Hippocampal formation (tissue), 2 donors: ENCODE measurements at places on chromosomes 4 and X.

DNA sequence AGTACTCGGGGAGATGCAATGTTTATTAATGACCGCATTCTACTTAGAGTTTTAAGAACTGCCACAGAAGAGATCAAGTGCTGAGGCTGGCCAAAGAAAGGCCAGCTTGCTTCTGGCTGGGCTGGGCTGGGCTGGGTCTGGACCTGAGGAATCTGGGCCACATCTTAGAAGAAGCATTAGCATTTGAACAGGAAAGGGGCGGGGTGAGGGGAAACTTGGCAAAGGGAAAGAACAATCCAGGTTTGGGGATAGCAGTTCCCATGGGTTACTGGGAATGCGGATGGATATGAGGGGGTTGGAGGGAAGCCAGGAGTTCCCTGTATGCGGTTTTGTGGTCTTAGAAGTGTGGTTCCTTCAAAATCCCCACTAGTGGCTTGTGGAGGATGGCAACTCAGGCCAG, 83.3 kb downstream of the CLDN34 start:
- no peak for DNase-seq

DNA sequence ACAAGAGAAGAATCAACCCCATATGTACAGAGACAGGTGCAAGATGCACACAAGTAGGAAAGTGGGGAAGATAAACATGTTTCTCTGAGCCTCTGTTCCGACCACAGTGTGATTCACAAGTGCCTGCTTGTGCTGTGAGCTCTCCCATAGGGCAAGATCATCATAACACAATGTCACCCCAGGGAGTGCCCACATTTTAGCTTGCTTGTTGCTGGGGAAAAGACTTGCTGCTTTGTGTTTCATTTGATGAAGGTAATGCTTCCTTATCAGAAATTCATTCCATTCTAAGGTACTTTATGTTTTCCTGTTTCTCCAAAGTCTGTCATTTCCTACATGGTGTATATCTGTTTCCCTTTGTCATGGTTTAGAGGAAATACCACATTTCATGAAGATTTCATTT, 304.5 kb upstream of the DIPK2B start:
- DNase-seq, result no peak

- DNase-seq, result no peak
Observed at GRCh38 chr4:142278663-142279062, 567.4 kb downstream of the INPP4B start.

DNA sequence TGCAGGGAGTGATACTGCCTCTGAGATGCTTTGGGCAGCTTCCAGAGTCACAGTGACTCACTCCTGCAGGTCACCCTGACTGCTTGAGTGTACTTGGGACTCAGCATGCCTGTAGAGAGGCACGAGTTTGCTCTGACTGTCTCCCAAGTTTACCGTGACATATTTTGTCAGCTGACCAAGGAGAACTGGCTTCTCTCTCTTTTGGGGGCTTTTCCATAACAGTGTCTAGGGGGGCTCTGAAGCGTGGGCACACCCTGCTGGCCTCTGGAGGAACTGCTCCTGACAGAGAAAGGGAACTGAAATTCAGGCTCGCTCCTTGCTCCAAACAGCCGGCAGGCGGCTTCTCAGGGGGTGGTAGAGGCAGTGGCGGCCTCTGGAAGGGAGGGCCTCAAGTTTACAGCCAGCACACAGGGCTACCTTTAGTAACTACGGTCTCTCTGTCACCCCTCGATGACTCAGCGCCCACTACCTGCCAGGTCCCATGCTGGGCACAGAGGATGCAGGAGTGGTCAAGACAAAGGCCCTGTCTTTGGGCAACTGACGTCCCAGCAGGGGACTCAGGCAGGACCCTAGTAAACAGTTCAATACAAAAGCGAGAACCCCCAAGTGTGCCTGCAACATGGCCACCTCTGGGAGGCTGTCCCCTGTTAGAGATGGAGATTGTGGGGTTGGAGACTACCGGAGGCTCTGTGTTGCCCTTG, 17.8 kb downstream of the ZNF185 start:
- peak; percentile 1 for DNase-seq

- DNase-seq, result no peak
Observed at GRCh38 chr4:82429728-82430192, 502 bp downstream of the HNRNPDL start.

- DNase-seq, result no peak
Observed at GRCh38 chrX:42933187-42933586, 155.2 kb upstream of the PPP1R2C start.

- no peak for DNase-seq
Observed at GRCh38 chr4:1384675-1385372, 21.4 kb downstream of the NKX1-1 start.

DNA sequence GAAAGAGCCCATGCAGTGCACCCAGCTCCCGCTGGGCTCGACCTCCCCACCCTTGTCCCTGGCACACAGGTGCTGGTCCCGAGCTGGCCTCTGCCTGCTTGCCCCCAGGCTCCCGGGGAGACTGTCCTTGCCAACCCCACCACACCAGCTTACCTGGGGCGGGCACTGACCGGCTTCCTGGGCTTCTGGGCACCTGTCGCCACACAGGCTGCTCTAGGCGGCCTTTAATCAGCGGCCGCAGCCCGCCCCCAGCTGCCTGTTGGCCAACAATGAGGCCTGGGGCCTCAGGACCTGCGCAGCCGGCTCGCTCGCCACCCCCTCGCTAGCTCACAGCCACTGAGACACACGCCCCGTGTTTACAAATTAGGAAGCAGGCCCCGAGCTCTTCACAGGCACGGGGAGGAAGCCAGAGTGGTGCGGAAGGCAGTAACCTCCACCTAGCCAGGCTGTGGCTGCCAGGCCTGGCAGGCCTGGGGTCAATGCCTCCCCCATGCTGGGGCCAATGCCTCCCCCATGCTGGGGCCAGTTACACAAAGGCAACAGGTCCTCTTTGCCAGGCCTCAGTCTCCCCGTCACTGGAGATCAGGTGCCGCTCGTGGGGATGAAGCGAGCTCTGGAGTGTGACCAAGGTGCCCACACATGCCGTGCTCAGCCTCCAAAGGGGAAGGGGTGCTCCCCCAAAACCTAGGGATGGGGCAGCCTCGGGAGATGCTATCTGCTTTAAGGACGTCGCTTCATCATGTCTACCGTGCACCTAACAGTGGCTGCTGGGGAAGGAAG, at the start of gene TREX2:
TREX2 (minus strand) TSS at position 201 of the 780 bp plus-strand sequence. CDS start 626 bp downstream, outside the sequence.
- no peak for DNase-seq

DNA sequence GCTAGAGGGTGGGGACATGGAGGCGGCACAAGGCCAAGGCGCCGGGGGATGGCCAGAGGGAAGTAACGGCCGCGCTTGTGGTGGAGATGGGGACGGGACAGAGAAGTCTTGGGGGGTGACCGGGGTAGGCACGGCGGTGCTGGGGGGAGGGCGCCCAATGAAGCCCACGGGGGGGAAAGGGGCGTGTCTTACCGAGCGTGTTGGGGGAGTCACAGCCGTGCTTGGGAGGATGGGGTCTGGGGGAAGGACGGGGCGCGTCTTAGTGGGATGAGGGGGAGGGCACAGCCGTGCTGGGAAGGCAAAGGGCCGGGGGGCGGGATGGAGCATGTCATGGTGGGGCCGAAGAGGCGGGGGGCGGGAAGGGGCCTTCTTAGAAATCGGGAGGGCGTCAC, 952 bp downstream of the ARSD start:
- peak; percentile 47 for DNase-seq

DNA sequence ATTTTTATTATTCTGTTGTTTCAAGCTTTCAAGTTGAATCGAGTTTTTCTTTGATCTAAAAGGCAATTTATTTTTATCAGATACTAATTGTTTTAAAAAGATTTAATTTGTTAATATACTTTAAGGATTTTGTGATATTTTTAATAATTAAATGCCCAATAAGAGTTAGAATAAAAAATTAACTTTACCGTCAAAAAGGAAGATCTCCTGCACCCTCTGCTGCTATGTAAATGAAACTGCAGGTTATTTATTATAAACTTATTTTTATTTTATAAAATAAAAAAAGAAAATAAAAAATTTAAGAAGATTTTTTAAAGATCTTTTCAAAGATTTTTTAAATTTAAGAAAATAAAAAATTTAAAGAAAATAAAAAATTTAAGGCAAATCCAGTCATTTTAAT, 166.1 kb downstream of the CCSER1 start:
- DNase-seq, result no peak

DNA sequence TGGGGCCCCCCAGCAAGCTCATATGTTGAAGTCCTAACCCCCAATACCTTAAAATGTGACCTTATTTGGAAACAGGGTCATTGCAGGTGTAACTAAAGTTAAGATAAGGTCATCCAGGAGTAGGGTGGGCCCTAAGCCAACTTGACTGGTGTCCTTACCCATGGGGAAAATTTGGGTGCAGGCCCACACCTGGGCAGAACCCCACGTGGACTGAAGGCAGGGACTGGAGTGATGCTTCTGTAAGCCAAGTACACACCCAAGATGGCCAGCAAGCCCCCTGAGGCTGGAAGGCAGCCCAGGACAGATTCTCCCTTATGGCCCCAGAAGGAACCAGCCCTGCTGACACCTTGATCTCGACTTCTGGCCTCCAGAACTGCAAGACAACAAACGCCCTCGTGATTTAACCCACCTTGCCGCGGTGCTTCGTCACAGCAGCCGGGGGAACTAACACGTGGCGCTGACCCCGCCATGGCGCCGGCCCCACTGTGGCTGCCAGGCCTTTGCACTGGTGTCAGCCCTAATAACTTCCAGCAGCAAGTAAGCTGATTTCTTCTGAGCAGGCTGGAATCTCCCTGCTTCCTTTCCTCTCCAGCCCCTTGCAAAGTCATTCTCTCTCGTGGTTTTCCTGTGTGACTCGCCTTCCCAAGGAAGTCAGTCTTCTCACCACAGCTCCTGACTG, 23.2 kb upstream of the MXD4 start:
- no peak for DNase-seq

- no peak for DNase-seq
Observed at GRCh38 chr4:88765729-88766128, 68.1 kb upstream of the NAP1L5 start.
